Upper lobe of left lung (tissue), 6 donors: ENCODE measurements at places on chromosomes 2 and 18. TPM values are rescaled to one million over a fixed set of nuclear protein-coding genes. Genes with fewer than 3 reads are reported as not detected.

The ROCK2 gene
- 99.7 TPM for total RNA-seq

The FIGN gene
- 2.5 TPM for total RNA-seq

The UPP2 gene
- not detected for total RNA-seq

The OSBPL1A gene
- 64.4 TPM for total RNA-seq

The AQP12B gene
- total RNA-seq, result not detected

The ALKAL2 gene
- total RNA-seq, result 30.7 TPM

The ATP8B1 gene
- total RNA-seq, result 29.3 TPM

The LTBP1 gene
- 45.0 TPM for total RNA-seq

The RNF125 gene
- total RNA-seq, result 3.3 TPM

The ANKRD62 gene
- 6.3 TPM for total RNA-seq

The DLGAP1 gene
- 4.6 TPM for total RNA-seq

The CSRNP3 gene
- total RNA-seq, result 2.0 TPM

The ALPP gene
- 59.1 TPM for total RNA-seq

- DNase-seq, result no peak
Measured at GRCh38 chr18:56988022-56988421, 158.9 kb upstream of the BOD1L2 start.

- DNase-seq, result no peak
Measured at GRCh38 chr18:7575465-7576028, 8.4 kb downstream of the PTPRM start.

DNA sequence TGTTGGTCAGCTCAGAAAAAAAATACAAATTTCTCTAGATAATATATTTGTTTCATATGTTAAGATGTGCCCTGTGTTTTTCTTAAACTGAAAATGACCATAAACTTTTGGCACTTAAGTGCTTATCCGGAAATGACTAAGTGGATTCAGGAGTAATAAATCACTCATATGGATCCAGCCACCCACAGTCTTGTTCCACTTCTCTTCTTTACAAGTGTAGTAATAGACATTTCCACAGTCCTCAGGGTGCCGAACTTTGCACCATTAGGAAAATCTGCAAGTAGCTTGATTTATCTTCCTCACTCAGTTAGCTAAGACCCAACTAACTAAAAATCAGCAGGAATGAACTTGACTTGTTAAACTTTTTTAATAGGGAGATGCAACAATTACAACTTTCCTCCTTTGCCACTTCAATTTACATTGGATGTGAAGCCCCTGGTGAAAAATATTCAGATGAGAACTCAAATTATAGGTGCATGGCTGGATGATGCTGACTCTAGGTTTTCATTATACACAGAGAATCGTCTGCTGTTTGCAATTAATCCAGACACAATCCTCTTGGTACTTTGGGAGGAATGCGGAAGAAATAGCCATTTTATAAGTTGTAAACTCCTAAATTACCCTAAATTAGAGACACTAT, 322.5 kb downstream of the ARHGAP15 start:
- no peak for DNase-seq

DNA sequence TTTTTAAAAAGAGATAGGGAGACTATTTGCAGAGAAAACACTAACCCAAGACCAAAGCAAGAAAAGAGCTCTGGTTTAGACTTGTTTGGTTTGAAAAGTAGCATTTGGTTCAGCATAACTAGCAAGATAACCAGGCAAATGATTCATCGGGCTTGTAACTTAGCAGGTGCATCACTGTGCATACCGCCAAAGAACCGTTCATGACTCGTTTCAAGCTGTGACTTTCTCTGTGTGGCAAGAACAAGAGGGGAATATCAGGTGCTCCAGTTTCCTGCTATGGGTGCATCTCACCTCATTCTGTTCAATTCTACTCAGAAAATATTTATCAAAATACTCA, 244.9 kb downstream of the ETAA1 start:
- DNase-seq, result no peak

- no peak for DNase-seq
Measured at GRCh38 chr2:84288293-84288692, 170.8 kb downstream of the SUCLG1 start.

DNA sequence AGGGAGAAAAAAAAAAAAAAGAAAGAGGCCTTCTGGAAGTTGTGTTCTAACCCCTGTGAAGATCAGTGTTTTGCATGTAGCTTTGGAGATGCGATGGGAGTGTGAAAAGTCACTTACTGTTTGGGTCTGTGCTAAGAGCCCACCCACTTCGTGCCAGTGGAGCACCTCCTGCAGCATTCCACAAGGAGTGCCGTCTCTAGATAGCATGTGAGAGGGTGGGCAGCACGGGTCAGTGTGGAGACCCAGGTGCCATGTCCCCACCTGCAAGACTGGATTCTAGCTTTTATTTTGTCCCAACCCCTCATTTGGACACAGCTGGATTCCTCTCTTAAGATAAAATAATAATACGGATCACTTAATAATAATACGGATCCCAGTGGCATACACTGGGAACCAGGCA, 12.5 kb upstream of the TMEM185B start:
- DNase-seq, result no peak

DNA sequence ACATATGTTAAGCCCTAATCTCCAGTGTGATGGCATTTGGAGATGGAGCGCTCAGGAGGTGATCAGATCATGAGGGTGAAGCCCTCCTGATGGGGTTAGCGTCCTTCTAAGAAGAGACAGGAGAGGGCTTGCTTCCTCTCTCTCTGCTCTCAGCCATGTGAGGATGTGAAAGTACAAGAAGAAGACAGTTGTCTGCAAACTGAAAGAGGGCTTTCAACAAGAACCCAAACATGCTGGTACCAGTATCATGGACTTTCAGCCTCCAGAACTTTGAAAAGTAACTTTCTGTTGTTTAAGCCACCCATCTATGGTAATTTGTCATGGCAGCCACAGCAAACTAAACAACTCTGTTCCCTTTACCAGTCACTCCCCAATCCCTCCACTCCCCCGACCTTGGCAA, 47.4 kb downstream of the CACNB4 start:
- no peak for DNase-seq

GRCh38 chr2:165227571-165227970, 11.6 kb upstream of the SCN2A start:
- no peak for DNase-seq

DNA sequence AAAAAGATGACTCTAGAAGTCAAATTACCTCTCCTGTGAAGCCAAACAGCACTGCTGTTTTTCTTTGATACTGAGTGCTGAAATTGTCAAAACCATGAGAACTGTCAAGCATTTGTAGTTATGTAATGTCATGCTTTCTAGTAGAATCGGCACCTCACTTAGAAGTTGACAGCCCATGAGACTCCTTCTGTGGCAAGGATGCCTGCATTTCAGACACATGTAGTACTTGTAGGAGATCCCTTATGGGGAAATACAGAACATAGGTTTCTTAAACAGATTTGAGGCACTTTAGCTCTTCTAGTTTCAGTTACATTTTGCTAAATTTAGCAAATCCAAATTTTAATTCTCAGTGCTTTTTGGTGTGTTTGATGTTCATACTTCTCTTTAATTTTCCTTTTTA, 15.7 kb downstream of the ZNF407 start:
- no peak for DNase-seq

DNA sequence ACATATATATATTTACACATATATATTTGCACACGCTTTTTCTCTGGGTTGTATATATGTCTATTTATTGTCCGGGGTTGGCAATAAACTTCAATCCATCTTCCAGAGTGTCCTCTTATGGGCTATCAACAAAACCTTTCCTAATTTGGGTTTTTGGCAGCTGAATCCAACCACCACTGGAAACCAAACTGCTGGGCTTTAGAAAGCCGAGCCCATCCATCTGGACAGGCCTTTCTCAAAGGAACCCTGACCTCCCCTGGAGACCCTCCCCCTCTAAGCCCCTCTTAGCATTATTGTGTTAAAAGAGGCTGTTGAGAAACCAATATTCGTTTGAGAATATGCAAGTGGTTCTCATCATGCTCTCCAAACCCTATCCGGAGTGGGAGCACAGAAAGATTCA, 153.6 kb downstream of the NRP2 start:
- no peak for DNase-seq

DNA sequence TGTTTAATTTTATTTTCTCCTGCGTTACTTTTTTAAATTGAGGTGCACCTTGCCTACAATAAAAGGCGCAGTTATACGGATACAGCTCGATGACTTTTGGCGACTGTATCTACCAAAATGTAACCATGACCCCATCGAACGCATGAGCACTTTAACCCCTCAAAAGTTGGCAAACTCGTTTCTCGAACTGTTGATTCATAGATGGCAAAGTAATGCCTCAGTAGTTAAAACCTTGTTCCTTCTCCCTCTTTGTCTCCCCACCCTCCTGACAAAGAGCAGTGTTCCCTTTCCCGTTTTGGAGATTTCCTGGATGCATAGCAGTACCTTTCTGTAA, 577 bp downstream of the MOGAT1 start:
- no peak for DNase-seq

DNA sequence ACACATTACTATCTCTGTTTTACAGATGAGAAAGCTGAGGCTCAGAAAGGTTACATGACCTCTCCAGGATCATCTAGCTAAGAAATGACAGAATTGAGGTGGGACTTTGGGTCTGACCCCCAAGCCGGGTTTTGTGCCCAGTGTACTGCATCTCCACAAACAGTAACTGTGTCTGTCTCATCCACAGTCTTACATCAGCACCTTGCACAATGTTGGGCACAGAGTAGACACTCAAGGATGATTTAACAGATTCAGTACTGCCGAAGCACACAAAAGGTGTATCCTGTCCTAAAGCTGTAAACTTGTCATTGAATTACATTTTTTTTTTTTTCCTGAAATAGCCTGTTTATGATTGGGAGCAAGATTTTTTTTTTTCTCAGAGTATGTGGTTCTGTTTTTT, 84.8 kb downstream of the ADCYAP1 start:
- DNase-seq, result no peak

DNA sequence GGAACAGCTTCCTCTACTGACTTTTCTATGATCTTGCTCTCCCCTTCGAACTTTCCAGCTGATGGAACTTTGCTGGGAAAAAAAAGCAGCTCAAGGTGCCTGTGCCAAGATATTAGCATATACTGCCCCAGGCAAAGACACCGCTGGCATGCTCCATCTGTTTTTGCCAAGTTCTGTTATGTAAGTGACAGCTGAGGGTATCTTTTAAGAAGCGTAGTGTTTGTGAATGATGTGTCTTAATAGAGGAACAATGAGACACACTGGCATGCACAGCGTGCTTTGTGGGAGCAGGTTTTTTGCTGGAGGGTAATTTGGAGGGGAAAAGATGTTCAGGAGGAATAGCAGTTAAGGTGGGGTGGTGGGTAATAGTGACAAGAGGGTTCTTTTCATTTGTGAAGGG, 47.8 kb downstream of the SLC4A3 start:
- no peak for DNase-seq

DNA sequence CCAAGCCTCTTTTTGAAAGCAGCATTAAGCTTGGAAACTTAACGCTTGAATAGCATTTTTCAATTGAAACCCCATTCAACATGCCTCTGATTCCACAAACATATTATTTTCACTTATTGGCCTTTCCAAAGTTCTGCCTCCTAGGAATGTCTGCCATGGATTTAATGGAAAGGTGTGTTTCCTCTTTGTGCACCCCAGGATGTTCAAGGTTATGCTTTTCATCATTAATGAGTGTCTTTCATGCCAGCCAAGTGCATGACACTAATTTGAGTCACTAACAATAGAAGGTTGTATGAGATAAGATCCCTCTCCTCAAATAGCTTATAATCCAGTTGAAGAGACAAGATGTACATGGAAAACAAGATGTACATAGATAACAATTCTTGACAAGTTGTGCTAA, 84.7 kb downstream of the ALPK2 start:
- no peak for DNase-seq

GRCh38 chr2:11746807-11747459, 501 bp downstream of the LPIN1 start:
- DNase-seq, result no peak

DNA sequence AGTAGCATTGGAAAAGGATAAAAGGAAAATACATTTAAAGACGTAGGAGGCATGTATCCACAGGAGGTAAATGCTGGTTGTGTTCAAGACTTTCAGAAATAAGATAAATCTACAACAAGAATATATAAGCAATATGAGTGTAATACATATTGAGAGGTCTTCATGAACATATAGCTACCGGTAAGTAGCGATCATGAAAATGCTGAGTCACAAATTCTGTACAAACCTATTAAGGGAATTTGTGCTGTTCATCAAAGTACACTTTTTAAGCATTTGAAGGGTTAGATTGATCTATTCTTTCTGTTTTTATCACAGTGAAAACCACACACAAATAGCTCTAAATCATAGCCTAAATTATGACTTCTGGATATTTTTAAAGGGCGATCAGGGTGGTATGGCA, 173.1 kb upstream of the NYAP2 start:
- no peak for DNase-seq

- DNase-seq, result no peak
Measured at GRCh38 chr2:72830273-72830672, 4.4 kb upstream of the EXOC6B start.

DNA sequence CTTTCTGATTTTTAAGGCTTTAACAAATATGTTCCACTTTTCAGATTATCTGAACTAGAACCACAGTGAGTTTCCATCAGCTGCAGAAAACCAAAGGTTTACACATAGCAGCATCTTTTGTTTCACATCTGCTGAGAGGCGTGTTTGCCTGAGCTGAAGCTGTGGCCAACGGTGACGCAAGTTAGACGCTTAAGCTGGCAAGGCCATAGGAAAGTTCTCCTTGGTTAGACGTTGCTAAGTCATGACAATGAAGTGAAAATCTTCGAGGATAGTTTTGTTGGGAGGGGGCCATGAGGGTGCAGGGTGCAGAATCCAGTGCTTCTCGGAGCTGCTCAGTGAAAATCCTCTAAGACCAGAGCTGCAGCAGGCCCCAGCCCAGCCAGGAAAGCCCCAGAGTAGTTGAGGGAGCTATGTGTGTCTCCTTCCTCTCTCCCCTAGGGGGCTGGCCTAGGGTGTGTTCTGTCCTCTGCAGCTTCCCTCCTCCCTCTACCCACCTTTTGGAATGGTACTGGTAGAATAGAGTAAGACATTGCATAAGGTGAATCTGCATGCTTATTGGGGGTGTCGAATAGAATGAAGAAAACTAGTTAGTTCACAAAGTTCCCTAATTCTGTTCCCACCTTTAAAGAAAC, 105.4 kb downstream of the FHOD3 start:
- DNase-seq, result no peak

- no peak for DNase-seq
Measured at GRCh38 chr2:234536178-234536965, 39.5 kb upstream of the ARL4C start.

DNA sequence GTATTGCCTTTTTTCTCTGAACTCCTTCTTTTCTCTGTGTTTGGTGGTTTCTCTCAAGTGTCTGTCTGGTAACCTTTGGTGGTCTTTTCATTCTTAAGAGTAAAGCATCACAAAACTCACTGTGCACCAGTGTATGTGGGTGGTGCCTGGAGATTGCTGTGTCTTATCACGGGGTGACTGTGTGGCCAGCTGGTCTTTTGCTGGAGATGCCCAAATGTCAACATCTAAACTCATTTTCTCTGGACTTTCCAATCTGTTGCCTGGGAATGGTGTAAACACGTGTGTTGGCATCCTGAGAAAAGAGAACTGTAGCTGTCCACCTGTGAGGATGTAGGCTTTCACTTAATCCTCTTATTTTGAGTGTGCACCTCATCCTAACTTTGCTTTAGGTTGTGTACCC, 323.2 kb downstream of the AGPS start:
- no peak for DNase-seq

GRCh38 chr2:98776136-98776535, 45.2 kb upstream of the MGAT4A start:
- DNase-seq, result no peak

GRCh38 chr18:52391810-52392559, 52.0 kb downstream of the DCC start:
- DNase-seq, result no peak

- DNase-seq, result no peak
Measured at GRCh38 chr2:160751021-160751420, 257.4 kb upstream of the RBMS1 start.

- DNase-seq, result no peak
Measured at GRCh38 chr18:67379981-67380380, 136.5 kb downstream of the DSEL start.
